Regular cardiac myocyte (primary cell): ENCODE measurements at places on chromosomes 2 and 18. TPM values are rescaled to one million over a fixed set of nuclear protein-coding genes. Genes with fewer than 3 reads are reported as not detected.

RAMP1 gene
- total RNA-seq = 0.77 and 3.1 TPM in 2 replicates

IL1F10 gene
- not detected in 2 replicates for total RNA-seq

ALPG gene
- not detected in 2 replicates for total RNA-seq

ATRAID gene
- 136 and 240 TPM in 2 replicates for total RNA-seq

AGAP1 gene
- total RNA-seq = 13.0 and 14.1 TPM in 2 replicates

KCNIP3 gene
- 0.77 and 1.4 TPM in 2 replicates for total RNA-seq

IL36RN gene
- total RNA-seq = under 0.01 TPM in 1 of 2 replicates, not detected in the other

DOCK10 gene
- 35.0 and 44.7 TPM in 2 replicates for total RNA-seq

EN1 gene
- total RNA-seq = not detected in 2 replicates

MAPK4 gene
- not detected in 2 replicates for total RNA-seq

DSC1 gene
- total RNA-seq = under 0.01 TPM in 1 of 2 replicates, not detected in the other

PHLPP1 gene
- total RNA-seq = 4.2 and 4.6 TPM in 2 replicates

CCDC68 gene
- 5.0 and 5.9 TPM in 2 replicates for total RNA-seq

SLC16A14 gene
- total RNA-seq = 0.58 and 2.3 TPM in 2 replicates

LYG2 gene
- total RNA-seq = not detected in 2 replicates

BCL11A gene
- total RNA-seq = 0.19 and 0.28 TPM in 2 replicates

SP9 gene
- total RNA-seq = not detected in 2 replicates

STK36 gene
- 11.9 and 41.7 TPM in 2 replicates for total RNA-seq

PDE11A gene
- total RNA-seq = under 0.01 and 0.28 TPM in 2 replicates

IL1B gene
- total RNA-seq = 150 and 229 TPM in 2 replicates

RIT2 gene
- not detected in 2 replicates for total RNA-seq

ILKAP gene
- 18.0 and 35.9 TPM in 2 replicates for total RNA-seq

PLCD4 gene
- total RNA-seq = 2.3 and 3.1 TPM in 2 replicates

KCMF1 gene
- 66.2 and 80.3 TPM in 2 replicates for total RNA-seq

DSC2 gene
- under 0.01 TPM in 2 replicates for total RNA-seq

MEIS1 gene
- total RNA-seq = 28.8 and 32.4 TPM in 2 replicates

GNLY gene
- not detected in 2 replicates for total RNA-seq

ALPI gene
- not detected in 2 replicates for total RNA-seq

RBKS gene
- total RNA-seq = 1.5 and 2.3 TPM in 2 replicates

VAMP5 gene
- 35.8 and 68.6 TPM in 2 replicates for total RNA-seq

CRYGA gene
- total RNA-seq = not detected in 2 replicates

POTEF gene
- total RNA-seq = not detected in 2 replicates

GCKR gene
- total RNA-seq = 1.1 and 1.9 TPM in 2 replicates

SRD5A2 gene
- total RNA-seq = not detected in 2 replicates

LAMA1 gene
- 37.4 and 91.6 TPM in 2 replicates for total RNA-seq
